Activated CD4-positive, alpha-beta T cell treated with anti-CD3 and anti-CD28 coated beads for 4 hours (primary cell): ENCODE measurements at places on chromosomes 3 and 15.

DNA sequence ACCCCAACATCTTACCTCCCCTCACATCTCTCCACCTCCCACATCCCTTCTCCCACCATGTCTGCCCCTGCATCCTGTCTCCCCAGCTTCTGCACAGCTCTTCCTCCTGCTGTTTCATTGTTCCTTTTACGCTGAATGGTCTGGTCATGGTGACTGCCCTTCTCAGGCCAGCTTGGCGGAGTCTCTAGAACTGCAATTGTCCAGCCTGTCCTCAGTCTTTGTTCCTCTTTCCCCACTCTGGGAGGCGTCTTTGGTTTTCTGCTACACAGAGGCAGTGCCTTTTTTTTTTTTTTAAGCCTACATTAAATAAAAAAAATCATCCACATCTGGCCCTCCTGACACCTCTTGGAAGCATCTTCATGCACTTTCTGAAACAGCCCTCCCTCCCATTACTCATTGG is 49.1 kb upstream of the SEC22A start:
- DNase-seq, result no peak

GRCh38 chr3:186178412-186178811 is 69.5 kb upstream of the ETV5 start:
- no peak for DNase-seq

- no peak for DNase-seq
These were observed 8.1 kb downstream of the FBXO40 start for GRCh38 chr3:121601212-121601812.

GRCh38 chr3:44125882-44126281 is 115.8 kb upstream of the TOPAZ1 start:
- no peak for DNase-seq

- no peak for DNase-seq
These were observed 33.2 kb downstream of the RAB27A start for GRCh38 chr15:55256281-55257011.

- DNase-seq, result peak; percentile 45
These were observed 780 bp downstream of the TIPARP start for GRCh38 chr3:156674911-156675829.

DNA sequence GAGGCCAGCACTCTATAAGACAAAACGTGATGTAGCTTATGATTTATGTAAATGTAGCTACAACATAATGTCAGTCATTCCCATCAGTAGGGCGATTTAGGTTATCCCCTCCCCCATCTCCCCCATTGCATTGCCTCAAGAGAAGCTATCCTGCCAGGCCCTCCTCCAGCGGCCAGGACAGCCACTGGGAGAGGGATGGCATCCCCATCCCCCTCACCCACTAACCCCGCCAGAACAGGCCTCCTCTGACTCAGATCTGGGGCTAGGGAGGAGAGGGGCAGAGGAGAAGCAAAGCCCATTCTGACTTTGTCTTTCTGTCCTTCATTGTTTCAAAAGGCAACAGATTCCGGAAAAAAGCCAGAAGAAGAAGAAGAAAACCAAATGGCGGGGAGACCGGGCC is 32.6 kb upstream of the ESYT3 start:
- DNase-seq, result no peak

- DNase-seq, result no peak
These were observed 87.8 kb upstream of the MANF start for GRCh38 chr3:51297333-51297732.

DNA sequence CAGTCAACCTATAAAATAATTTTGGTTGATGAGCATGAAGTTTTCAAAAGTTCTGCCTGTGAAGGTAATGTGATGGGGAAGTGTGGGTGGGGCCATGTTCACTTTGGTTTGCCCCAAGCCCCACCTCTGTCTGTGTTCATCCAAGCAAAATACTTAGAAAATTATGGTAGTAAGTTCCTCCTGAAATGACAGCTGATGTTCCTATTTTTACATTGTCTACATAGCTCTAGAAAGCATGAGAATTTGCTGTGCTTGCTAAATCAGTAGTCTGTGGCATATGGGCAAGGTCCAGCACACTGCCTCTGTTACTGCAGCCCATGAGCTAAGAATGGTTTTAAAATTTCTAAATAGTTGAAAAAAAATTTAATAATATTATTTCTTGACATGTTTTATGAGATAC is 21.9 kb upstream of the CP start:
- no peak for DNase-seq

DNA sequence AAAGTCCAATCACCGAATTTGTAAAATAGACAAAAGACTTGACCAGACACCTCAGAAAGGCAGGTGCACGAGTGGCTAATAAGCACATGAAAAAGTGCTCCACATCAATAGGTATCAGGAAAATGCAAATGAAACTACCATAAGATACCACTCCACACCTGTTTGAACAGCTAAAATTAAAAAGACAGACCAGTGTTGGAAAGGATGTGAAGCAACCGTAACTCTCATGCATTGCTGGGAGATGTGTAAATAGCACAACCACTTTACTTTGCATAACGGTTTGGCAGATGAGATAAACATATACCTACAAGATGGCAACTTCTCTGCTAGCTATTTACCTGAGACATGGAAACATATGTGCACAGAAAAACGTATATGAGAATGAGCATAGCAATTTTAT is 56.9 kb downstream of the CADPS start:
- no peak for DNase-seq

DNA sequence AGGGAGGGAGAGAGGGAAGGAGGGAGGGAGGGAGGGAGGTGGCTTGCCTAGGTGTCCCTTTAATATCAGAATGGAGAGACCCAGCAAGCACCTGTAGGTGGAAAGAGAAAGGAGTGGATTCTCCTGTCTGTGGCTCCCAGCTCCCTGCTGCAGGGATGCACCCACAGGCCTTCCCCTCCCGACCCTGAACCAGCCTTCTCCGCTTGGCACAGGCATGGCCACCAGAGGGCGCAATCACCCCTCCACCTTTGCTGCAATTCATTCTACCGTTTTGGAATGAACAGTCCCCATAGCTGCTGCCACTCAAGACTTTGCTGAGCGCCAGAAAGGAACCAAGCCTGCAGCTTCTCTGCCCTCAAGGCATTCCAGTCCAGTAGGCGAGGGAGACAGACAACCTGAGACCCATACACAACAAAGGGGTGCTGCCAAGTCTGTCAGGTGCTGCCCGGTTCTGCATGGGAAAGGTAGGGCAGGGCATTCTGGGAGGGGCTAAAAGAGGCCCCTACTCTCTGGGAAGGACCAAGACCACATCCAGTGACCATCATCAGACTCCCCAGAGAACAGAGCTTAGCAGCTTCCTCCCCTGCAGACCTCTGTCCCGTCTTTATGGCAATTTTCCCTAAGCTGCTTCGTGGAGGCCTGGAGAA is 4.9 kb downstream of the TLR9 start:
- peak; percentile 89 for DNase-seq

- DNase-seq, result no peak
These were observed 122.3 kb downstream of the EFHB start for GRCh38 chr3:19811689-19812088.

DNA sequence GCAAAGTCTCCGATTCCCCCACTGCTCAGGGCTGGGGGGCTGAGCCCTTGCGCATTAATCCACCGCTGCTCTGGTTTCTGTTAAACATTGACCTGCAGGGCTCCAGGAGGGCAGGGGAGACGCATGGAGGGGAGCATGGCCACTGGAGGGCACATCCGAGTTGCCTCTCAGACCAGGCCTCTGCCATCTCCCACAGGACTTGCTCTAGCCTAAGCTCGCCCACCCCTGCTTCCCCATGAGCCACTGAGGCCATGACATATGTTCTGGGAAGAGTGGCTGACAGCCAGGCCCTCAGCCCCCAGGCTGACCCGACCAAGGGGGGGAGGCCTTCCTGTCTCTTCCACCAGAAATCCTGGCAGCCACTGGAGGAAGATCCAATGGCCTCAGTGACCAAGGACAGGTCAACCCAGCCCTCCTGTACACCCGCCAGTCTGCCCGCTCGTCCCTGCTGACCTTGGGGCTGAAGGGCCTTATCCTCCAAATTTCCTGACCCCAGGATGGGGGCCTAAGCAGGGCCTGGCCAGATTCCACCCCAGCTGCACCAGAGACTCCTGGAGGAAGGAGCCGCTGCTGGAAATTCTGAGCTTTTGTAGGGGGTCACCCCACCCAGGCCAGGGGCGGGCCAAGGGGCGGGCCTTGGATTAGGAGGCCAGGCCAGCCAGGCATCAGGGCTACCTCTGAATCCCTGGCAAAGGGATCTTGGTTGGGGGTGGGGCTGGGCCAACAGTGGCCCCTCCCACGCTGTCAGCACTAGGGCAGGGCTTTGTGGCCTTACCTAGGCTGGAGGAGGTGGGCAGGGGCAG is at the start of gene HYAL1:
Gene HYAL1 (minus strand): TSS at position 562 of the 803 bp plus-strand sequence. CDS start 618 bp downstream, outside the sequence.
- DNase-seq, result no peak

- no peak for DNase-seq
These were observed 14.0 kb upstream of the RASGRP1 start for GRCh38 chr15:38578626-38579025.

- no peak for DNase-seq
These were observed 187.6 kb upstream of the CTDSPL start for GRCh38 chr3:37674111-37674510.

DNA sequence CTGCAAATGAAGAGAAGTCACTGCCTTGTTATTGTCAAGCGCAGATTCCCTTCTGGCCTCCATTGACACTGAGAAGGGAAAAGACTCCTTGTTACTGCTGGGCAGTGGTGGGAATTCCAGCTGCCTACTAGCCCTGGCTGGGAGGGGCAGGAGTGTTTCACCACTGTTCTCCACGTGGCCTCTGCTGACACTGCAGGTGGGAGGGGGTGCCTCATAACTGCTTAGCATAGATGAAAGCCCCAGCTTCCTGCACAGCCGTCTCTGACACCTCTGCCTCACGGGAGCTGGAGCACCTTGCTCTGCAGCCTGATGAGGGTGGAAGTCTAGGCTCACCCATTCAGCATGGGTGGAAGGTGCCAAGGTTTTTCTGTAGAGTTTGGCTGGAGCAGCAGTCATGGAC is 52.1 kb downstream of the TM2D3 start:
- DNase-seq, result no peak

DNA sequence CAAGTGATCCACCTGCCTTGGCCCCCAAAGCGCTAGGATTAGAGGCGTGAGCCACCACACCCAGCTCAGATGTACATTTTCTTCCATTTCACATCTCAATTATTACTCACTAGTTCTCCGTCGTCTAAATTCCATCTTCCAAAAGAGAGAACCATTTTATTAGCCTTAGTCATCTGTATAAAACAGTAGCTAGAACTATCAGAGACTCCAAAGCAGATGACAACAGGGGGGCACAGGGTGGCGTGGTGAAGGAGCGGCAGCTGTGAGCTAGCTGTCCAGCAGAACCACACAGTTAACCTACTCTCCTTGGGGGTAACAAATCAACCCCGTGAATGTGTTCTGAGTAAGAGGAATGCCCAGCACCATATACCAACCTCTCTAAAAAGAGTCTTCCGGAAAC is 7.1 kb downstream of the SLC25A20 start:
- DNase-seq, result no peak

GRCh38 chr15:52348056-52348745 is 52.6 kb upstream of the MYO5C start:
- DNase-seq, result no peak

DNA sequence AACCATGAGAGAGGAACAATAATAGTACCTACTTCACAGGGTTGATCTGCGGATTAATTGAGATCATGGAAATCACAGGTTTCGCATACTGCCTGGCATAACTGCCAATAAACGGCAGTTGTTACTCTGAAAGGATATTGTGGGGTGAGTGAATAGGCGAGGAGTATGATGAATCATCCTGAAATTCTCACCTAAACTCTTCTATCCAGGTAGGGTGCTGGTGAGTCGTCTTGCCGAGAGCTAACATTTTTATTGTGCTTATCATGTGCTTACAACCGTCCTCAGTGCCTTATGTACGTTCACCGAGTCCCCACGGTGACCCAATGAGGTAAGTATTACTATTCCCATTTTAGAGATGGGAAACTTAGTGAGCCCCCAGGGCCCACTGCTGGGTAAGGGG is 52.4 kb upstream of the SRGAP3 start:
- DNase-seq, result no peak

- DNase-seq, result no peak
These were observed 370.1 kb downstream of the LRTM1 start for GRCh38 chr3:54557538-54558428.

DNA sequence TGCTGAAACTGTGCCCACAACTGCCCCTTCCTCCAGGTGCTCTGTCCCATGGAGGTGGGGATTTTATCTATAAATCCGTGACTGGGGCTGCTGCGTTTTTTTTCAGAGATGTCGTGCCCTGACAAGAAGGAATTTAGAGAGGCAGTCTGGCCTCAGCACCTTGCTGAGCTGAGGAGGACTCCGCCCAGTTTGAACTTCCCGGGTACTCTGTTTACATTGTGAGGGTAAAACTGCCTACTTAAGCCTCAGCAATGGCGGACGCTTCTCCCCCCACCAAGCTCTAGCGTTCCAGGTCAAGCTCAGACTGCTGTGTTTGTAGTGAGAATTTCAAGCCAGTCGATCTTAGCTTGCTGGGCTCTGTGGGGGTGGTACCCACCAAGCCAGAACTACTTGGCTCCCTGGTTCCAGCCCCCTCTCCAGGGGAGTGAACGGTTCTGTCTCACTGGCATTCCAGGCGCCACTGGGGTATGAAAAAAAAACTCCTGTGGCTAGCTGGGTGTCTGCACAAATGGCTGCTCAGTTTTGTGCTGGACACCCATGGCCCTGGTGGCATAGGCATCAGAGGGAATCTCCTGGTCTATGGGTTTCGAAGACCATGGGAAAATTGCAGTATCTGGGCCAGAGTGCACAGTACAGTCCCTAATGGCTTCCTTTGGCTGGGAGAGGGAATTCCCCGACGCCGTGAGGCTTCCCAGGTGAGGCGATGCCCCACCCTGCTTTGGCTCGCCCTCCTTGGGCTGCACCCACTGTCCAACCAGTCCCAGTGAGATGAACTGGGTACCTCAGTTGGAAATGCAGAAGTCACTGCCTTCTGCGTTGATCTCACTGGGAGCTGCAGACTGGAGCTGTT is 68.5 kb upstream of the SGO1 start:
- no peak for DNase-seq

- DNase-seq, result no peak
These were observed 17.3 kb downstream of the ZBTB38 start for GRCh38 chr3:141385406-141386125.

DNA sequence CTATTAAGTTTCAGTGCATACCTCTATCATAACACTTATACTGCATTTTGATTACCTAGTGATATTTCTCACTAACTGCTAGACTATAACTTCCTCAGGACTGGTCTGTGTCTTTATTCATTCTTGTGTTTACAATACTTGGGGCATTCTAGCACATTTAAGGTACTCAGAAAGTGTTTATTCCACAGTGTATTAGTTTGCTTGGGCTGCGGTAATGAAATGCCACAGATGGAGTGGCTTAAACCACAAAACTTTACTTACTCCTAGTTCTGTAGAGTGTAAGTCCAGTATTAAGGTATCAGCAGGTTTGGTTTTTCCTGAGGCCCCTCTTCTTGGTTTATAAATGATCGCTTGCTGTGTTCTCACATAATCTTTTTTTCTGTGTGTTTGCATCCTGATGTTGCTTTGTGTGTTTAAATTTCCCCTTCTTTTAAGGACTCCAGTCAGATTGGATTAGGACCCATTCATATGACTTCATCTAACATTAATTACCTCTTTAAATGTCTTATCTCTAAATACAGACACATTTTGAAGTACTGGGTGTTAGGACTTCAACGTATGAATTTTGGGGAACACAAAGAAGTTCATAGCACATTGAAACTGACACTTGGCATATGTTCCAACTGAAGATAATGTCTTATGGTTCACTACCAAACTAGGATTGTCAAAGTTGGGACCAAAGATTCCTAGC is 23.9 kb downstream of the RNF111 start:
- no peak for DNase-seq

GRCh38 chr15:78340231-78341056 is at the start of gene CRABP1:
TSS of gene CRABP1 (plus strand) at chr15:78340353. CDS start at chr15:78340429, 76 bp downstream.
- no peak for DNase-seq
